ENCODE measurements at places on chromosomes 5 and 9.

GRCh38 chr9:68749579-68750159 is 44.6 kb downstream of the PIP5K1B start:
- no peak for DNase-seq

DNA sequence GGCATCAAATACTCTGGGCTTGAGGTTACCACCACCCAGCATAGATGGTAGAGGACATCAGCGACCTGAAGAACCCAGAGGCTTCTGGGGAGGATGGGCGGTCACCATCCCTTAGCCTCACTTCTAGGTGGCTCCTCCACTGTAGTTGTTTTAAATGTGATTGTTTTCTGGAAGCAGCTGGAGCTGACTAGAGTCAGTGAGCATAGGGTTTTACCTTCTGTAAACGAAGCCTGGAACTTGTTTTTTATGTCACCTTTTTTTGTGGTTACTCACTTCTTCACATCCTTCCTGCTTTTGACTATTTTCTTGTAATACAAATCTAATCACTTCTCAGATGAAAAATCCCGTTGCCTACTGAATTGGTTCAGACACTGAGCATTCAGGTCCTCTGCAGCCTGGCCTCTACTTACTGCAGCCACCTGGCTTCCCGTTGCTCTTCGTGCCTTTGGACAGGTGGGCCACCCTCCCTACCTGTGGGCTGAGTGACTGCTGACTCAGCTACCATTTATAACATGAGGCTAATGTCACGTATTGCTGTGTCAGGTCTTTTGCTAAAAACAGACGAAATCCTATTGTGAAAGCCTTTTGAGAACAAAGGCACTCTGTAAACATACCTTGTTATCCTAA is 167.8 kb downstream of the MAN2A1 start:
- no peak for DNase-seq

DNA sequence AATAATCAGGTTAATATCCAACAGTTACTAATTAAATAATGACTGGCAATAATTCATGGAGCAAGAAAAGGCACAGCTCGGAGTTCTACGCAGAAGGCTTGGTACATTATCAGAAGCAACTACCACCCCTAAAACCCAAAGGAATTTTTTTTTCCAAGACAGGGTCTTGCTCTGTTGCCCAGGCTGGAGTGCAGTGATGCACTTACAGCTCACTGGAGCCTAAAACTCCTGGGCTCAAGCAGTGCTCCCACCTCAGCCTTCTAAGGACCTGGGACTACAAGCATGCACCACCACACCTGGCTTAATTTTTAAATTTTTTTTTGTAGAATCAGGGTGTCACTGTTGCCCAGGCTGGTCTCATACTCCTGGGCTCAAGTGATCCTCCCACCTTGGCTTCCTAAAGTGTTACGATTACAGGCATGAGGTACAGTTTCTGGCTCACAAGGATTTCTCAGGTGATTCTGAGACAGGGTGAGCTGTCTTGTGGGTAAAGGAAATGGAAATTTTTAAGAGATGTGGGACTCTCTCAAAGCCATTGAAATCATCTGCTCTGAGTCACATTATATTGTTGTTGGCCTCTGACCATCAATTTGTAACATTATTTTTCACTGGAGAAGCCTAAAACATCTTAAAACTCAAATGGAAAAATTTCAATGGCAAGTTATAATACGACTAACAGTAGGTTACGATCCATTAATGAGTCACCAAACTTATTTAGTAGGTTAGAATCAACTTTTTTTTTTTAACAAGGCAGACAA is 19.7 kb upstream of the HSDL2 start:
- no peak for DNase-seq

DNA sequence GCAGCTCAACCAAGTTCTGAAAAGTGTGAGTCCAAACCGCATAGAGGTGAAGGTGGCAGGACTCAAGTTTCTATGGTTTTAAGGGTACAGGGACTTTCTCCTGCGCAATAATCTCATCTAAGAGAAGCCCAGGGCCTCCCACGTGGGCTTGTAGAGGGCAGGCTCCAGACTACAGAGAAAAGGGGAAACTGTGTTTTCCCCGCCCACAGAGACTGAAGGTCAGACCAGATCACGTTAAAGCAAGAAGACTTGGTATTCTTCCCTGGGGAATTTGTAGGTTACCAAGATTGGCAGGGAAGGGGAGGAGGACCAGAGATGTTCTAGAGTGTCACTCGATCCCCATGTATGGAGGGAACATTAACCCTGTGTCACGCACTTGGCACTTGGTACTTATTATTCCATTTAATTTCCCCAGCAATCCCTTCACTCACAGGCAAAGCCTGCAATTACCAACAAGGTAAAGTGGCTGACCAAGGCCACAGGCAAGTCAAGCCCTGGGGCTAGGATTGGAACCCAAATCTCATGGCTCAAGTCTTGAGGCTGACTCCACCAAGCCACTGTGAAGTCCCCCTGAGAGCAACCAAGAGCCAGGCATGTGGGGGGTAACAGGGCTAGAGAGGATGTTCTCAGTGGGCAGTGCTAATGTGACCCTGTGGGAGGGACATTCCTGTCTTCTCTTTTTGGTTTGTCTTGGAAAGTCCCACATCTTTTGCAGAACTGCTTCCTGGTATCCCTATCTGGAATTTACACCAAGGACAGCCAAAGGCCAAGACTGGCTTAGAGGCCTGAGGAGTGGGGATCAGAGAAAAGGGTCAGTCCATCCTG is 18.3 kb upstream of the NEK6 start:
- no peak for DNase-seq

DNA sequence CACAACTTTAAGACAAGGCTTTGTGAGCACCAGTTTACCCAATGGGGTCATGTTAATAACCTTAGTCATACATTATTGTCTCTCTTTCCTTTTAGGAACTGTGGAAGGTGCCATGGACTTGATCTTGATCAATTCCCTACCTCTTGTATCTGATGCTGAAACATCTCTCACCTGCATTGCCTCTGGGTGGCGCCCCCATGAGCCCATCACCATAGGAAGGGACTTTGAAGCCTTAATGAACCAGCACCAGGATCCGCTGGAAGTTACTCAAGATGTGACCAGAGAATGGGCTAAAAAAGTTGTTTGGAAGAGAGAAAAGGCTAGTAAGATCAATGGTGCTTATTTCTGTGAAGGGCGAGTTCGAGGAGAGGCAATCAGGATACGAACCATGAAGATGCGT is 48.7 kb downstream of the TEK start:
- DNase-seq, result no peak

- DNase-seq, result no peak
These were observed 44.4 kb downstream of the PCA3 start for GRCh38 chr9:76808636-76809035.

Data from D721Med (cell line).